Tibial artery (tissue), 4 donors: ENCODE measurements at places on chromosomes 6 and 20.

- no peak for DNase-seq
Measured at GRCh38 chr20:4059606-4060005, 44.2 kb upstream of the RNF24 start.

GRCh38 chr6:117933471-117933870 lies 26.4 kb downstream of the SLC35F1 start:
- no peak for DNase-seq

GRCh38 chr6:135693811-135694370 lies 157.6 kb upstream of the PDE7B start:
- DNase-seq, result no peak

DNA sequence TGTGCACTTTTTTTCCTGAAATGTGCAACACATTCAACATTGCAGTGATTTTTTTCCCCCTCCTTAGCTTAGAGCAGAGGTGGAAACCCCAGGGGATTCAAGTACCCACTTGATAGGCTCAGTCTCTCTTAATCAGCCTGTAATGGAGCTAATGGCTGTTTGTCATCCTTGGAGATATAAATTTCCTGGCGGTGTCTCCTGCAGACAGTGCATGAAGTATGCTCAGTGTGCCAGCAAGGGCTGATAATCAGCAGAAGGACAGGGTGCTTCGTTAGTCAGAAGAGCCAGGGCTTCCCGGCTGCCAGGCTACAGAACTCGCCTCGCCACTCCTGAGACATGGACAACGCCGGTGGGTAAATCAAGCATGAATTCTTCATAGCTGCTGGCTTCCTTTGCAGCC lies 69.8 kb upstream of the PHACTR2 start:
- no peak for DNase-seq

GRCh38 chr6:100342830-100343229 lies 121.9 kb downstream of the SIM1 start:
- DNase-seq, result no peak

DNA sequence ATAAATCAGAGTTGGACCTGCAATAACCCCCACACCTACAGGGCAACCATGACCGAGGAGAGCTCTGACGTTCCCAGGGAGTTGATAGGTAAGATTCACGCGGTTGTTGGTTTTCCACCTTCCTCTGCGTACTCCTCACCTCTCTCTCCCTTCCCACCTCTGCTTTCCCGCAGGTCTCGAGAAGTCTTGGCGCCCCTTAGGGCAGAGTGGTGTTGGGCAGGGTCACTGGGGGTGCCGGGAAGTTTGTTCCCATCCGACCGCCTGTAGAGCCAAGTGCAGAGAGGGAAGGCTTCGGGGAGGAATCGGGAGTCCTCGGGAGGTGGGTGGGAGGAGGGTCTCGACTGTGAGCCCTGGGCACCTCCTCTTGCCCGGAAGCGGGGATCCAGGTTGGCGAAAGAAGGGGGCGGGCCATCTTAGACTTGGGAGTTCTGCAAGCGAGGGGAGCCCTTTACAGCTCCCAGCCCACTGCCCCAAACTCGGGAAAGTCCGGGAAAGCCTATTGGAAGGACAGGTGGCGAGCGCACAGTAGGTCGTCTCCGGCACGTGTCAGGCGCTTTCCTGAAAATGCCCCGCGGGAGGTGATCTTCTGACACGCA lies 672 bp downstream of the CARMIL1 start:
- DNase-seq, result peak; percentile 73

DNA sequence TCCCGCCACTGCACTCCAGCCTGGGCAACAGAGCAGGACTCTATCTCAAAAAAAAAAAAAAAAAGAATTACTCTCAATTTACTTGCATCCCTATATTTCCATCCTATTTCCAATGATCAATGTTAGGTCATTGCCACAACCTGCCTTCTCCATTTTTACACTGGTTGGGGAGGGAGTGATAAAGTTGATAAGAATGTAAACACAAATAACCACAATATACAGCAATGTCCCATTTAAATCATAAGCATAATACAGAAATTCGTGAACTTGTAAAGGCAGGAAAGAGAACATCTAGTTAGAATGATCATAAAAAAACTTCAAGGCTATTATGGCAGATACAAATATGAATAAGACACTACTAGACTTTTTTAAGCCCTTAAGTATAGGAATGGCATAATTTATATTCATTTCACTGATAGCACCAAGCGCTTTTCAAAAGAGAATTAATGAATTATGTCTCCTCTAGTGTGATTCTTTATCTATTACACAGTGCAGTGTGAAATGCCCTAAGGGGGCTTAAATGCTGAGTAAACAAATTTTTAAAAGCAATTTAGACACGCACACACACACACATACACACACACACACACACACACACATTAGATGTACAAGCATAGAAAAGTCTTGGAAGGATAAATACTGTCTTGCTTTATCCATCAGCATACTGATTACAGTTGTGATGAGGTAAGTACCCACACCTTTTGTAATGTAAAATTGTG lies 33.5 kb upstream of the RAB23 start:
- DNase-seq, result no peak

DNA sequence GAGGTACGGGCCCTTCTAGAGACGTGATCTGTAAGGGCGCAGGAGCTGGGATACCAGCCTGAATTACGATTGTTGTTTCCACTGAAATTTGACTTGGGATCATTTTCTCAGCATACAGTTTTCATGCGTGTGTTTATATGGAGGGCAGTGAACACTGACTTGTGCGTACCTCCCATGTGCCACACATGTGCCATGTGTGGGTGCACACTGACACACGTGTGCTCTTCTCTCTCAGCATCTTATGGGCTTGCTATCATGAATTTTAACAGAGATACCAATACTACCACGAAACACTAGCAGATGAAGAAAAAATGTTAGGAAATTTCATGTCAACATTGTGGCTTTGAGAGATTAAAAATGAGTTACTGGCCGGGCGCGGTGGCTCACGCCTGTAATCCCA lies 39.1 kb downstream of the L3MBTL3 start:
- no peak for DNase-seq

DNA sequence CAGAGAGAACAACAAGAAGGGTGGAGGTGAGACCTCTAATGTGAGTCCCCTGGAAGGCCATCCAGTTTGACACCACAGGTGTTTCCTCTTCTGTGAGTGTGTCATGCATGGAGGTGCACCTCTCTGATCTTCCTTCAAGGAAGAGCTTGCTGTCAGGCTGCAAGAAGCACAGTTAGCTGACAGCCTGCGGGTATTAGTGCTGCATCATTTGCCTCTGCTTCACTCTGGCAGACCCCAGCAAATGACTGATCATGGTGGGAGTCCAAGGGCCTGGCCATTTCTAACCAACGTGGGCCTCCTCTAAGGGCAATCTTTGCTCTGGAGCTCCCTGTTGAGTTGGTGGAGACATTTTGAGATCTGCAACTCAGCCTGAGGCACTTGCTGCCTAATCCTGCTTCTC lies 206.3 kb downstream of the EPHA7 start:
- no peak for DNase-seq

DNA sequence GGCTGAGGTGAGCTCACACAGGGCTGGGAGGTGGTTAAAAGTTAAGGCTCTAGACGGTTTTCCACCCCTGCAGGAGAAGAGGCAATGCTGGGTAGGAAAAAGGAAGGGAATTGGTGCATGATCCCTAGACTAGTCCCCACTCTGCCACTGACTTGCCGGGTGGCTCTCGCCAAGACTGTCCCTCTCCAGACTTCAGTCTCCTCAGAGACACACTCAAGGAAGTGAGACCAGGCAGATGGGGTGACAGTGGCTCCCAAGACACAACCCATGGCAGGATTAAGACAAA lies 13.1 kb downstream of the C20orf96 start:
- DNase-seq, result no peak

DNA sequence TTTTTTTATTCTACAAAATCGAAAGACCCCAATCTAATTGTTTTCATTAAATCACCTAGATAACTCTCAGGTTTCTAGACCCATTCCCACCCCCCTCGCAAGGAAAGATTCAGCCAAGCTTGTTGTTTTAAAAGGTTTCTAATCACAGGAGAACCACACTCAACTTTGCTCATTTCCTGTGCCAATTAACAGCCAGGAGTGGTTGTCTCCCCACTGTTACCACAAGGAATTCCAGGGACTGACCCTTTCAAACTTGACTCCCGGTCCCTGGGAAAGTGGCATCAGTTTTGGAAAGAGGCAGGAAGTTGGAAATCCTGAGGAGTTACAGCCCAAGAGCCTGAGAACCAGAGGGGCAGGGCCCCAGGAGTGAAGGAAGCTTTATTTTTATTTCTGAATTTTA lies 561.3 kb upstream of the JAG1 start:
- no peak for DNase-seq

GRCh38 chr6:56840467-56841380 lies 114.2 kb upstream of the BEND6 start:
- no peak for DNase-seq

DNA sequence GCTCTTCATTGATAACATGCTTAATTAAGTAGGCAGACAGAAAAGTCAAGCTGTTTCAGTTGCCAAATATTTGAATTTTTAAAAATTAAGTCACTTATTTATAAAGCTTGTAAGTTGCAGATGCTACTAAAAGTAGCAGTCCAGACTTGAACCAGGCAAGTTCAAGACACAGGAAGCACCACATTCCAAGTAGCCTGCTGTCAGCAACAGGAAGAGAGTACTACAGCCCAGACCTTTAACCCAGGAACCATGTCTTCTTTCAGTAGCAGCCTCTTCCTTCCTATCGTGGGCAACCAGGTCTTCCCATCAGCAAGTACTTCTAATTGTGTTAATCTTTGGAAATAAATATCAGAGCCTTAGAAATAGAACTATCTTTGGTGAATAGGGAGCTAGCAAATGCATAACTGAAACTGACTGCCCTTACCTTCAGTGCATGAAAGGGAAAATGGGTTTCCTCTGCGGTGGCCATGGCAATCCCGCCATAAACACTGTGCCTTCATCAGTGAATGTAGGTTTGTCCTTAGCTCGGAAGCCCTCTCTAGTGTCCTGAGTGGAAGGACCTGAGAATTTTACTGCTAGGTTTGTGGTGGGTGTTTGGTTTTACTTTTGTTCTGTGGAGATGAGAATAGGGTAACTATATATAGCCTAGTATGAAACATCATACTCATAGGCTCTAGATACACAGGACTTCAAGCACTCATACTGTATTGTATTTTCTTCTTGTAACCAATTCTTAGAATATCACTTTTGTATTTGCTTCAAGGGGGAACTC lies 95.6 kb downstream of the SYCP2 start:
- no peak for DNase-seq

DNA sequence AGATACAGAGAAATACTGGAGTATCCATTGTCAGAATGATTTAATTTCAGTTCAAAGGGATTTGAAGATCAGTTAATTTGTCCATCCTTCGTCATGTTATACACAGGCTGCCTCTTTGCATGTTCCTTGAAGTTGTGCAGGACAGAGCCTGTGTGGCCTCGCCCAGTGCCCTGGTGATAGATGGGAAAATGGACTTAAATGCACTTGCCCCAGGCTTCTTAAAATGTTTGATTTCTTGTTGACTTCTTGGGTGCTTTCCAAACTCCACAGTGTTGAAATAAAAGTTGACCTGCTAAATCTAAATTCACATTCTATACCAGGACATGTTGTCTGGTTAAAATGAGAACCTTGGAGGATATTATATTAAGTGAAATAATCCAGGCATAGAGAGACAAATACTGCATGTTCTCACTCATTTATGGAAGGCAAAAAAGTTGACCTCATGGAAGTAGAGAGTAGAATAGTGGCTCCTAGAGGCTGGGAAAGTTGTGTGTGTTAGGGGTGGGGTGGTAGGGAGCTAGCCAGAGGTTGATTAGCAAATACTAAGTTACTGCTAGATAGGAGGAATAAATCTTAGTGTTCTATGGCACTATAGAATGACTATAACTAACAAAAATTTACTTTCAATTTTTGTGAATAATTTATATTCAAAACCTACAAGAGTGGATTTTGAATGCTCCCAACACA lies 25.3 kb downstream of the MARCKS start:
- no peak for DNase-seq

GRCh38 chr20:6277661-6278240 lies 154.9 kb upstream of the FERMT1 start:
- DNase-seq, result no peak

DNA sequence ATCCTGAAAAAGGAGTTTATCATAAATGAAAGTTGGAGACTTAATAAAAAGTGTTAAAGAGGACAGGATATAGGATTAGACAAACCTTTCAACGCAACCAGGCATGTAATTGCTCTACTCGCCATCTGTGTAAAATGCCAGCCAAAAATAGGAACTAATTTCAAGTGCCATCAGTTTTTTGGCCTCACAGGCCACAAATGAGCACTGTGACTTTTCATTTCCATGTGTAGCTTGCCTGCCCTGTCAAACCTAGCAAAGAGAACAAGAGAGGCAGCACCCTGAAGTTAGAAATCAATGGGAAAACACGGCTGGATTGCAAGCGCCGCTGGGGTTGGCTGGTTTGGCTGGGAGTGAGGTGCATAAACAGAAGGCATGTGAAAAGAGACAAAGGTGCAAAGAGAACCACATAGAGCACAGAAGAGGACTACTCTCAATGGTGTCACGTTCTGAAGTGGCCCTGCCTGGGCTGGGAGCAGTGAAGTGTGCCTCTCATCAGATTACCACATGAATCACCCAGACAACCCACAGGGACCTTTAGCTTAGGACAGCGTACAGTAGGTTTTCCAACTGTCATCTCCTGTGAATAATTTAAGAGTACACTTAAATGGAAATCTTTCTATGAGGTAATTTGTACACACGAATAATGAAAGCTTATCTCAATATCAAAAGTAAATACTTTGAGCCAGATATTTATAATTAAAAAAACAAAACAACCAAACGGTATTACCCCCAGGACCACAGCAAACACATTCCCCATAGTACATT lies 78.0 kb upstream of the NHSL1 start:
- DNase-seq, result no peak

DNA sequence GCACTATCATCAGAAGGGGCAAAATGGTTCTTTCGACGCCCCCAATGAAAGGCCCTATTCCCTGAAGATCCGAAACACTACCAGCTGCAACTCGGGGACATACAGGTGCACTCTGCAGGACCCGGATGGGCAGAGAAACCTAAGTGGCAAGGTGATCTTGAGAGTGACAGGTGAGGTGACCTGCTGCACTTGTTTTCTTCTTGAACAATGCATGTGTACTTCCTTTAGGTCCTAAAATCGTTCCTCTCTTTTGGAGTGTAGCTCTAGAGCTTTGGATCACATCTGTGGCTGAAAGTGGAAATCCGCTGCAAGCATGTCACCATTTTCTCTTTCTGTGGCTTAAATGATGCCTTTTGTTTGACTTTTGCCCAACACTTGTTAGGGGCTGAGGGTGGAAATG lies 14.0 kb downstream of the CD83 start:
- no peak for DNase-seq

GRCh38 chr20:17859616-17860232 lies 108.9 kb downstream of the SNX5 start:
- no peak for DNase-seq

- no peak for DNase-seq
Measured at GRCh38 chr6:145349950-145350510, 385.3 kb downstream of the EPM2A start.

GRCh38 chr6:80382811-80383210 lies 276.3 kb downstream of the BCKDHB start:
- no peak for DNase-seq
